ENCODE measurements at places on chromosomes 1 and 21.
A peak's percentile ranks its signal among the peaks of the same experiment; 100 is the strongest.

DNA sequence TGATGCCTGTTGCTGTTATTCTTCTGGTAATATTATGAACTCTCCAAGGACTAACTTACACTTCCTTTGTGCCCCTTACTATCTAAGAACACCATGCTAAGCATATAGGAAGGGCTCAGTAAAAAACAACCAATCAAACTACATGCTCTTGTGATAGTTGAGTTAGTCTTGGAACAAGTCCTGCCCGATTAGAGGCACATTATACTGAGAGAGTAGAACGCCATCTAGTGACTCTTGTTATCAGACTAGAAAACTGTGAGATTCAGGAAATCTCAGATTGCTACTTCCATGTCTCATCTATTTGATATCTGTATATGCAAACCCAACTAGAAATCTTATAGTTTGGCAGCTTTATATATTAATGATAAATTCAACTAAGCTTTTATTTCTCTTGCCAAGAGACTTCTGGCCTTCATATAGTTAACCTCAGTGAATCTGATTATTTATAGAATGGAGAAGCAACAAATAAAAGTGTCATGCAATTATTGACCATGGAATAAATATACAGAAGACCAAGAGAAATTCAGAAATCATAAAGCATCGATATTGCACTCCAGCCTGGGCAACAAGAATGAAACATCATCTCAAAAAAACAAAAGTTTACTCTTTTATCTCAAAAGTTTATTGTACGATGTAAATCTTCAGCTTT, 7.8 kb upstream of the SRRM1 start:
- no peak for DNase-seq

- DNase-seq = no peak
Measured at GRCh38 chr1:47194311-47194710, 4.5 kb upstream of the PDZK1IP1 start.

- no peak for DNase-seq
Measured at GRCh38 chr1:240073097-240073496, 18.6 kb upstream of the FMN2 start.

DNA sequence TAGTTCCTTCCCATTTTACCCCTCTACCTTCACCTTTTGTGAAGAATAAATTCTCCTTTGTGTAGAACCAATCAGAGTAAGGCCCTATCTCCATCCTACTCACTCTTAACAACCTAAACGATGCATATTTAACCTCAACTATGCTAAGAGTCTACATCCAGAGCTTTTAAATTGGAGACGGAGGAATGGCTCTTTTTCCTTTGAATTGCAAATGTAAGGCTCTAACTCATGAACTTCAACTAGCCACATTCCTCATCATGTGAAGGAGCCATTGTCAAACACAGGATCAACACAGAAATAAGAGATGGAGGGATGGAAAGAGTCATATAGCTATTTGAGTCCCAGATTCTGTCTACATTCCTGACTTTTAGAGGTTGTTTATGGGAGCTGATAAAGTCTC, 18.2 kb downstream of the DEPDC1 start:
- DNase-seq = no peak

GRCh38 chr1:234778221-234779159, 168.5 kb upstream of the IRF2BP2 start:
- no peak for DNase-seq

DNA sequence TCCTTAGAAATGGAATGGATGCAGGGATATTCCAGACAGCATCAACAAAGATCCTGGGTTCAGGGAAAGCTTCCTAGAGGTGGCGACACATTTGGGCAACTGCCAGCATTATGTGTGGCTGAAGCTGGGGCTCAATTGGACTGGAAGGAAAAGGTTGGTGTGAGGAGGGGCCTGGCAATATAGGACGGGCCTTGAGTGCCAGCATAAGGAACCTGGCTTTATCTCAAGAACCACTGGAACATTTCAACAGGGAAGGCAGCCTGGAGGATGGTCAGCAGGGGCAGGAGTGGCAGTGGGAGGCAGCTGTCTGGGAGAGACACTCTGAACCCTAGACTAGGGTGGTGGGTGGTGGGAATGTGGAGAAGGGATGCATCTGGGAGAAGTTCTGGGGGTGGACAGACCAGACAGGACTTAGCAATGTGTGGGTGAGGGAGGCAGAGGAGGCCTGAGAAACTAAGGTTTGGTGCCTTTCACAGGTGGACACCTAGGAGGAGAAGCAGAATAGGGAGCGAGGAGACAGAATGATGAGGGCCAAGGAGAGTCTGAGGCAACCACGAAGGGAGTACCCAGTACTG, 3.5 kb downstream of the SH3BGRL3 start:
- DNase-seq = no peak

DNA sequence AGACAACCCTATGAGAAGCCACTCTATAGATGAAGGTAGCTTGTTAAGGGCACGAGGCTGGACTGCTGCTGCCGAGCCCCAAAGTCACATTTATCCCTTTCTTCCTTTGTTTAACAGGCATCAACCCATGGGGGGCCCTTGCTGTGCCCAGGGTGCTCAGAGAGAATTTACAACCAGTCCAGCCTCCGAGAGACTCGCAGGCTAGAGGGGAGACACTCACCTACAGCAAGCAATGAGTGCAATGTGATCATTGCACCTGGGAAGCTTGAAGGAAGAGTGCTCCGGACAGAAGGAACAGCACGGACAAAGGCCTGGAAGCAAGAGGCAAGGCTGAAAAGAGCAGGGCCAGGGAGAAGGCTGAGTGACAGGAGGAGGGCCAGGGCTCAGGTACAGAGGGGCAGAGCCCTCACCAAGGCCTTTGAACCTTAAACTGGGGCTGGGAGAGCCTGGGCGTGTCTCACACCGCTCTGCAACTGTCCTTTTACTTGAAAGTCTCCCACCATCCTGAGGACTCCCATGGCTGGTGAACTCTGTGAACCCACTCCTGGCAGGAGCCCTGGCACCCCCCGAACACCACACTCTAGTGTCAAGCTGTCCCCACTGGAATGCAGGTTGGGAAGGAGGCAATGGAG, 27.3 kb downstream of the DMRTB1 start:
- DNase-seq = no peak

- DNase-seq = no peak
Measured at GRCh38 chr1:177119311-177119710, 45.2 kb downstream of the ASTN1 start.

DNA sequence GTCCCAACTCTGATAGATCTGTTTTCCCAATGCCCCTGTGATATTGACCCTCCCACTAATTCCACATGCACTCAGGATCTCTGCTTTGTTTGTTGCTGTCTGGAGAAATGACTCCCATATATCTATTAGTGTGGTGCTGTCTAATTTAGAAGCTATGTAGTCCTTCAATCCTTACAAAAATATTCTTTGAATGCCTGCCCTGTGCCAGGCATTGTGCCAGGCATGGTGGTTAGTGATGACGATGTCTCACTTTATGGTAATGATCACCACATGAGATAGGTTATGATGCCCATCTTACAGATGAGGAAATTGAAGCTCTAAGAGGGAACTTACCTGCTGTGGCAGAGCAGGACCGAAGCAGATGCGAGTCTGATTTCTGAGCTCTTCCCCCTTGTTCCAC, 12.9 kb downstream of the MYOG start:
- no peak for DNase-seq

DNA sequence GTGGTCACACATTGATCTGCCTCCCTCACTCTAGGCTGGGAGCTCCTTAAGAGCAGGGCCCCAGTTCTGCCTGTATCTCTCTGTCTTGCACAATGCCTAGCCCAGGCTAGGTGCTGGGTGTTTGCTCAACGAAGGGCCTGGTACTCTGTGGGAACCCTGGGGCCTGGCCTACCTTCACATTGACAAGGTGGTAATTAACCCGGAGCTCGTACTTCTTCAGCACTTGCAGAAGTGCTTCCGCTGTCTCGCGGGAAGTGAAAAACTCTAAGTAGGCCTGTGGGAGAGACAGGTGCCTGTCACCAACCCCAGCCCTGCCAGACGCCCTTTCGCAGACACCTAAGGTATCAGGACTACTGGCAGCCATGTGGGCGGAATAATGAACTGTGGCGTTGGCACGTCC, 13.7 kb downstream of the MTHFR start:
- no peak for DNase-seq

DNA sequence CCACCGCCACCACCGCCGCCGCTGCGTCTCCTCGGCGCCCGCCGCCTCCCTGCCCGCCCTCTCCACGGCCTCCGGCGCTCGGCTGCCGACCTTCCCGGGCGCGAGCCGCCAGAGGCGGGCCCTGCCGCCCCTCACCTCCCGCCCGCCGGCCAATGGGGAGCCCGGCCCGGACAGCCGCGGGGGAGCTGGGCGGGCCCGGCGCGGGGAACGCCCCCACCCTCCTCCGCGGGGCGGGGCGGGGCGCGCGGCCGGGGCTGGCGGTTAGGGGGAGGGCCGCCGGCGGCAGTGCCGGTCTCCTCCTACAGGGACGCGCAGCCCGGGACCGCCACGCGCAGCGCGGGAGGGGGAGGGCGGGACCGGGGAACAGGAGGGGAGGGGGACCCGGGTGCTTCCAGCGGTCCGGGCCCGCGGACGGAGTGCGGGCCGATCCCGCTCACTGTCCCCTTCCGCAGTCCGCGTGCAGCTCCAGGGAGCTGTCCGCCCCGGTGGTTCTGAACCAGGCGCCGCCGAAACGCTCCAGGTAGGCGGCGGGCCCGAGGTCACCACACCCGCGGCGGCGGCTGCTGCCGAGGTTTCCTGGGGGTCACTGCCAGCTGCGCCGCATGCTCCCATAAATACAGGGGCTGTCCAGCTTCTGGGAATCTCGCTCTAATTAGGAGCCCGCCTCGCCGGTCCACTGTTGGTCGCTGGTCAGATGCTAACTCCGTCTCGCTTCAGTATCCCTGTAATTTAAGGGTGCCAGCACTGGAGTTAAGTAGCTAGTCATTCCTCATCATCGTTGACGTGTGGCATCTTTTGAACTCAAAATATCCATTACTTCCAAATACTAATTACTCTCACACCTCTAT, at the start of gene PGBD5:
TSS of gene PGBD5 (minus strand) at position 87 of the 848 bp plus-strand sequence. CDS start 404 bp downstream, outside the sequence.
- DNase-seq = peak; percentile 33

All from stimulated activated CD4-positive, alpha-beta T cell treated with anti-CD3 and anti-CD28 coated beads, Interleukin-1b, Interleukin-23, amount 100 ng/mL, for 1 hour (primary cell).